Activated CD8-positive, alpha-beta memory T cell treated with anti-CD3 and anti-CD28 coated beads for 36 hours (primary cell): ENCODE measurements at places on chromosomes 1 and 21. TPM values are rescaled to one million over a fixed set of nuclear protein-coding genes. Genes with fewer than 3 reads are reported as not detected.

Gene RAP1GAP
- 0.96 TPM for total RNA-seq

Gene KCNQ4
- 0.17 TPM for total RNA-seq

Gene MAP7D1
- total RNA-seq = 172 TPM

Gene S100A7A
- not detected for total RNA-seq

Gene PRRX1
- not detected for total RNA-seq

Gene EXO1
- total RNA-seq = 82.9 TPM

Gene MROH9
- total RNA-seq = not detected

Gene SH2D5
- total RNA-seq = 0.55 TPM

Gene PLXNA2
- total RNA-seq = 0.36 TPM
